K562 (cell line): ENCODE measurements at places on chromosomes 11 and 22. TPM values are rescaled to one million over a fixed set of nuclear protein-coding genes. Genes with fewer than 3 reads are reported as not detected.

Gene TIGD3
- 0.81 and 1.3 TPM in 2 replicates for total RNA-seq

Gene ARHGAP20
- 0.07 TPM in 1 of 2 replicates, not detected in the other for total RNA-seq

Gene JAML
- total RNA-seq = 0.22 and 0.47 TPM in 2 replicates

Gene KCNJ1
- total RNA-seq = not detected in 2 replicates

Gene DEFB131B
- not detected in 2 replicates for total RNA-seq

Gene ZC3H12C
- 3.9 and 4.7 TPM in 2 replicates for total RNA-seq

Gene GAL
- 119 and 130 TPM in 2 replicates for total RNA-seq

Gene SAAL1
- total RNA-seq = 35.8 and 38.9 TPM in 2 replicates

Gene P2RY2
- total RNA-seq = not detected in 2 replicates

Gene TMEM45B
- 0.07 and 0.16 TPM in 2 replicates for total RNA-seq

Gene LMF2
- total RNA-seq = 35.8 and 37.1 TPM in 2 replicates

Gene CATSPER1
- 0.56 and 1.1 TPM in 2 replicates for total RNA-seq

Gene SMC1B
- total RNA-seq = not detected in 2 replicates

Gene POU2F3
- not detected in 2 replicates for total RNA-seq

Gene SSTR3
- total RNA-seq = not detected in 2 replicates

Gene RIC3
- total RNA-seq = 0.11 and 0.16 TPM in 2 replicates

Gene GGT5
- total RNA-seq = 0.18 and 0.81 TPM in 2 replicates

Gene PLAAT5
- total RNA-seq = not detected in 2 replicates

Gene IL18
- 3.5 and 6.0 TPM in 2 replicates for total RNA-seq

Gene C11orf65
- 0.81 and 1.1 TPM in 2 replicates for total RNA-seq

Gene DGKZ
- 87.8 and 100 TPM in 2 replicates for total RNA-seq

Gene SHISA8
- total RNA-seq = 2.2 TPM in 2 replicates

Gene DRICH1
- 0.29 TPM in 1 of 2 replicates, not detected in the other for total RNA-seq

Gene MS4A7
- total RNA-seq = 0.20 TPM in 1 of 2 replicates, not detected in the other

Gene CWF19L2
- 9.3 and 10.2 TPM in 2 replicates for total RNA-seq

Gene APOA4
- total RNA-seq = not detected in 2 replicates

Gene ST3GAL4
- total RNA-seq = 13.7 and 15.2 TPM in 2 replicates

Gene ZNF70
- 3.2 and 3.3 TPM in 2 replicates for total RNA-seq

Gene PHF21B
- 0.22 TPM in 1 of 2 replicates, not detected in the other for total RNA-seq

Gene APOA5
- 0.67 TPM in 1 of 2 replicates, not detected in the other for total RNA-seq

Gene DEPDC7
- 9.4 and 9.5 TPM in 2 replicates for total RNA-seq

Gene KIF18A
- total RNA-seq = 22.1 and 22.5 TPM in 2 replicates

Gene DEUP1
- 6.4 and 8.6 TPM in 2 replicates for total RNA-seq

Gene ZNHIT2
- total RNA-seq = 27.2 and 29.6 TPM in 2 replicates

Gene APOL4
- 8.9 and 9.8 TPM in 2 replicates for total RNA-seq

Gene SORL1
- 0.60 and 0.66 TPM in 2 replicates for total RNA-seq

Gene SMIM38
- total RNA-seq = 0.27 and 0.38 TPM in 2 replicates
